ENCODE measurements at places on chromosomes 1 and 21.

DNA sequence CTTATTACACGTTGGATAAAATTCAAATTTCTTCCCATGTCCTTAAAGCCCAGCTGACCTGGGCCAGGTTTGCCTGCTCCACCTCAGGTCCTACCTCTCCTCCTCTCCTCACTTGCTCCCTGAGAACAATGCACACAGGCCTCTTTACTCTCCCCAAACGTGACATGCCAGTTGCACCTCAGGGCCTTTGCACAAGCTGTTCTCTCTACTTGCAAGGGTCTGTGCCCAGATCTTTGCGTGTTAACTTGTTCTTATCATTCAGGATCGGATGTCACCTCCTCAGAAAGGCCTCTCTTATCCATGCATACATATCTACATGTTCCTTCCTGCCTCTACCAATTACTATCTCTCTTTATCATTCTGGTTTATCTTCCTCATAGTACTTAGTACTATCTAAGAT, 14.7 kb upstream of the LEFTY1 start:
- DNase-seq, result no peak

GRCh38 chr1:175763797-175764196, 20.4 kb upstream of the TNR start:
- DNase-seq, result no peak

GRCh38 chr1:173301507-173301906, 94.4 kb upstream of the TNFSF4 start:
- no peak for DNase-seq

DNA sequence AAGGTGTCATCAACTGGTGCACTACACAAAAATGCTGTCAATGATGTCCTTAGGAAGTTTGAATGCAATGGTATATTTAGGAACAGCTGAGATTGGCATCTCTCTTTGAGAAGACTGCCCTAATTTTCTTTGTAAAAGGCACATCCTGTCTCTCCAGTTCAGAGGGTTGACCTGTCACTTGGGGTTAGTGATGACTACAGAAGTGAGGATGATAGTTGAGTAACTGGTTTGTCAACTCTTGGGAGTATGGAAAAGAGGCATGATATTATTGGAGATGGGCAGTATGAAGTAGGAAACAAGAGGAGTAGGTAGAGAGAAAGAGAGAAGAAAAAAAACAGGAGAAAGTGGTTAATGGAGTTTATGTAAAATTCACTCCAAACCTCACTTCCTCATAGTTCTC, 40.4 kb upstream of the PIGC start:
- no peak for DNase-seq

- DNase-seq, result peak; percentile 11
These were observed 19.3 kb downstream of the C1orf52 start for GRCh38 chr1:85240174-85240601.

GRCh38 chr21:26946744-26947446, 20.0 kb downstream of the ADAMTS5 start:
- no peak for DNase-seq

DNA sequence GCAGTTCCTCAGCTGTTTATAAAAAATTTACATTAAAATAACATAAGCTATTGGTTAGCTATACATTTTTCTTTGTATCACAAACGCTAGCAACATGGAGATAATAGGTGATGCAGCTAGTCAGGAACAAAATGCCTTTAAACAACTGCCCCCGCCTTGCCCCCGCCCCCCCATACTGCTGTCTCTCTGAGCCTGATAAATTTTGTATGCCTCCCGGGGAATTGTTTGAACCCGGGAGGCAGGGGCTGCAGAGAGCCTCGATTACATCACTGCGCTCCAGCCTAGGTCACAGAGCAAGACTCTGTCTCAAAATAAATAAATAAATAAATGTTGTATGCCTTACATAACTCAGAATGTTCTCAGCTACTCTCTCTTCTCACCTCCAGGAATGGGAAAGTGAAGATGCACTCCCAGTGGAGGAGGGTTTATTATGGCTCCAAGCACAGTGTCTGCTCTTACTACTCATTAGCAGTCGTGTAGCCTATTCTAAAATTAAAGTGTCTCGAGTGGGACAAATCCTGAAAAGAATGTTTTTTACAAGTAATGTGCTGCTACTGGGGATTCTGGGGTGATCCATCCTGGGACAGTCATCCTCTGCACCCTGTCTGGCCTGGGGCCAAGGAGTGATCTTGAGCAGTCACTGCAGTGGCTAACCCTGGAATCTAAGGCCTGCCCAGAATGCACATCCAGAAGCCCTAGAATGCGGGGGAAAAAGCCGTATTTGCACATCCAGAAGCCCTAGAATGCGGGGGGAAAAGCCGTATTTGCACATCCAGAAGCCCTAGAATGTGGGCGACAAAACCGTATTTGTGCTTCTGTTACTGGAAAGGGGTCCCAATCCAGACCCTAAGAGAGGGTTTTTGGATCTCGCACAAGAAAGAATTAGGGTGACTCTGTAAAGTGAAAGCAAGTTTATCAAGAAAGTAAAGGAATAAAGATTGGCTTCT, 39.4 kb upstream of the ZNF496 start:
- no peak for DNase-seq

DNA sequence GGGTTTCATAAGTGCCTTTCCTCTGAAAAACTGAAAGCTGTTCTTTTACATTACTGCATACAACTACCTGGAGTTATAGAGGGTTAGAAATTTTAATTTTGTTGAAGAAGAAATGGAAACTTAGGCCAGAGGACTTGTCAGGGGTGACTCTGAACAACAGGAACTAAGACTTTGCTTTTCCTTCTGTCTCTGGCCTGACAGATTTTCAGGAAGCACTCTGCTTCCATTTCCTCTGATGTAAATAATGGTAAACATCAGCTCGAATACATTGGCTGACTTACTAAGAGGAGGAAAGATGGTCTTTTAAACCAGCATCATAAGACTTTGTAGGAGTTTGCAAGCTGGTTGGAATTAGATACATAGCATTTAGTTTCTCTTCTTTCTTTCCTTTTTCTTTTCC, 27.1 kb upstream of the PLEKHM2 start:
- no peak for DNase-seq

GRCh38 chr1:26300578-26301275, 5.7 kb downstream of the UBXN11 start:
- no peak for DNase-seq

GRCh38 chr1:208437401-208437800, 193.2 kb upstream of the PLXNA2 start:
- peak; percentile 17 for DNase-seq

GRCh38 chr1:201730611-201731010, 98.3 kb upstream of the IPO9 start:
- no peak for DNase-seq

GRCh38 chr1:204434116-204434755, 22.6 kb upstream of the PPP1R15B start:
- DNase-seq, result no peak

GRCh38 chr1:205933671-205934618, 9.3 kb downstream of the SLC26A9 start:
- DNase-seq, result no peak

GRCh38 chr1:77672374-77672773, 10.1 kb downstream of the ZZZ3 start:
- no peak for DNase-seq

GRCh38 chr1:68346188-68346808, 103.5 kb downstream of the RPE65 start:
- DNase-seq, result no peak

DNA sequence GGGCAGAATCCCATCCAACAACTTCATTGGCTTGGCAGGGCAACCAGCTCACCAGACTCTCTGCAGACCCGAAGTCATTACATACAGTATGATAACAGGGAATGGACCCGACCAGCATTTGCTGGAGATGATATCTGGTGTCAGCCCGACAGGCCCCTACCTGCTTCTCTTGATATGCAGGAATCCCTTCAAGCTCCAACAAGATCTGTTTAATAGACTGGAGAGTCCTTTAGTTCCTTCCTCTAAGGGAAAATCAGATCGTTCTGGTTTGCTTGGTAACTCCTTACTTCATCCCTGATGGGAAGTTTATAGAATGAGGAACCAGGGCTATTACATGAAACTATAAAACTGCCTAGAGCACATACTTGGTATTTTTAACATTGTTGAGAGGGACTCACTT, 61.2 kb downstream of the EDARADD start:
- DNase-seq, result no peak

DNA sequence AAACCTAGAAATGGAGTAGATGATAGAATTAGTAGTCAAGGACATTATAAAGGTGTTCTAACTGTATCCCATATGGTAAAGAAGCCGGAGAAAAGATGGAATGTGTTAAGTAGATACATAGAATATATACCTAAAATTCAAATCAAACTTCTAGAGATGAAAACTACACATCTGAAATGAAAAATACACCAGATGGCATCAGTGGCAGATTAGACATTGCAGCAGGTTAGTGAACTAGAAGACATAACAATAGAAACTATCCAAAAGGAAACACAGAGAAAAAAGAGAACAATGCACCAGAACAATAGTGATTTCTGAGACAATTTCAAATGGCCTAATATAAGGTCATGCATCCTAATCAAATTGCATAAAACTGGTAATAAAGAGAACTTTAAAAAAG, 26.9 kb downstream of the ZBTB21 start:
- no peak for DNase-seq

- DNase-seq, result no peak
These were observed 572.9 kb upstream of the CAMK1G start for GRCh38 chr1:209010475-209011230.

DNA sequence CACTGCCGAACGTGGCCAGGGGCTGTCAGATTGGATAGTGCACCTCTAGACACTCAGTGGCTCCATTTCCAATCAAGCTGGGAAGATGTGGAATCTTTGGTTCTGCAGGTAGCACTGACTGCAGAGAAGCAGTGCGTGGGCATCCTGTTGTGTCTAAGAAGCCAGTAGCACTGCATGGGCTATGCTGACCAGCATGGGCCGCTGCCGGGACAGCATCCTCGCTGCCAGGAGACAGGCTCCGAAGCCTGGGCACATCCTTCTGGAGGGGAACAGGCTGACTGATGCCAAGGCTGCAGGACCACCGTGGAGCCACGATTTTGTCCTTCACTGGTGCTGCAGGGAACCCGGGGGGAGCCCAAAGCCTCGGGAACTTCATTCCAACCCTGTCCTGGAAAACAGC, 649.4 kb downstream of the NPHP4 start:
- no peak for DNase-seq

GRCh38 chr1:31183927-31184554, 55.6 kb downstream of the NKAIN1 start:
- peak; percentile 53 for DNase-seq

DNA sequence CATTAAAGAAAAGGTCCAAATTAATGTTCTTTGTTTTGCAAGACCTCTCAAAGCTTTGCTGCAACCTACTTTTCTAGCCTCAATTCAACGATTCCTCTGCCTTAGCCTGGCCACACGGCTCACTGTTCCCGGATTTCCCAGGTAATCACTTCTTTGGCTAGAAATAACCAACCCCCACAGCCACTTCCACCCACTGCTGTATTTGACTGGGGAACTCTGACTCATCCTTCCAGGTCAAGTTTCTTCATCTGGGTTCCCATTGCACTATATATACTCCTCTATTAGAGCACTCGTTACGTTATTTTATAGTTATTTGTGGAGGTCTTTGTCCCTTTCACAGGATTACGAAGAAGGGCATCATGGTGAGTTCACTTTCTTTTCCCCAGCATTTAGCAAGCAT, 185.9 kb downstream of the CACNA1E start:
- no peak for DNase-seq

GRCh38 chr1:180633057-180634056, 1.5 kb downstream of the XPR1 start:
- no peak for DNase-seq

DNA sequence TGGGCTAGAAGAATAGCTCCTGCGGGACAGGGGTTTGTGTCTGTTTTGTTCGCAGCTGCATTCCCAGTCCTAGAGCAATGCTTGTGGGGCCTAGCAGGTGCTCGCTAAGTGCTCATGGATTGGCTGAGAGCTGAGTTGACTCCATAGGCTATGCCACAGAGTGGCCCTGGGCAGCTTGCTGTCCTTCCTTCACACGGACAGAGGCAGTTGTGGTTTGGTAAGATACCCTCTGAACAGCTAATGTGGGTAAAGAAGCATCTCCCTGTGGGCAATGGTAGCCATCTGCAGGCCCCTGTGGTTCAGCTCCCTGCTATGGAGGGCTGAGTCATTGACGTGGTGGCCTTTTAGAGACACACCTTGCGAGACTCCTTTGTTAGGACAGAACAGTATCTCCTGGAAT, 23.5 kb upstream of the LBR start:
- DNase-seq, result no peak

- DNase-seq, result no peak
These were observed 142.0 kb upstream of the PDE4B start for GRCh38 chr1:65650682-65651081.

DNA sequence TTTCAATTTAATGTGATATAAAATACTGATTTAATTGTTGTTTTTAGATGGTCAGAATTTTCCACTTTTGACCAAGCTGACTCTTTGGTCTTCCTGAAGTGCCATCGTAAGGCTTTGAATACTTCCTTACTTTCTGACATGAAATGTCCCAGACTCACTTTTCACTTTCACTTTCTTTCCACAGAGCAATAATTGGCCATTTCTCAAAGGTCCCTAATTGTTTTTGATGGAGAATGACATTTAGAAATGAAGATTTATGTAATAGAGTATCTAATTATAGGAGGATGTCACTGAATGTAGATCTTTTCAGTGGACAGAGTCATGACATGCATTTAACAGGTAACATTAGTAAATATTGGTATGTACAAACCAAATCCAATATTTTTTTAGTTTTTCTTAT, 1141.6 kb downstream of the KCNT2 start:
- no peak for DNase-seq

DNA sequence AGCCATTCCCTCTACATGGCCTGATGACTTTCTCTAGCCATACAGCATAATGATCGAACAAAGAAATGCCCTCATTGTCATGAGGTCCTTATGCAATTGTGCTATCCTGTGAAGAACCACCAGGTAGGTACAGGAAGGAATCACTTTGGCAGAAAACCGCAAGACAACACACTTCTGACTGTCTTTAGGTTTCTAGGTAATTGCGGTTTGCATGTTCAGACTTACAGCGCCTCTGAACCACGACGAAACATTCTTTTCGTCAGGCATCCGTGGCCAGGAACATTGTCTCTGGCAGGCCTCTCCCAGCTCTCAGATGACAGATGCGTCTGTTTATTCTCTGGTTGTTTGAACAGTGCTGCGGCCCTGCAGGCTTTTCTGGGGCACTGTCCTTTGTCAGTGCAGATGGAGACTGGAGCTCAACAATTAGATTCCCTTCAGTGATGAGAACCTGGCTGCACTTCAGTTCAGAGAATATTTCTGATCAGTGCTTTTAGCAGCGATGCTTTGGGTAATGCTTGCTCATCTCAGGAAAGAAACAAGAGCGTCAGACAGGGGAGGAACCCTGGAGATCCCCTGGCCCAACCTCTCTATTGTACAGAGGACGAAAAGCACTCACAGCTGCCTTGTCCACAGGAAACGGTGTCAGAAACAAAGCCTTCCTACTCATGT, 63.4 kb downstream of the B3GALT5 start:
- no peak for DNase-seq

Data from activated T-cell treated with anti-CD3 and anti-CD28 coated beads, Interleukin-2, amount 50 U/mL, for 72 hours (primary cell).